Left ventricle myocardium inferior (tissue), 1 donor: ENCODE measurements at places on chromosomes 13 and 19.
A peak's percentile ranks its signal among the peaks of the same experiment; 100 is the strongest.

- H3K36me3 ChIP-seq: peaks cover 32% of the 10 kb centered on the region
- DNase-seq: no peak
- peak overlapping the region; percentile 63 for H3K27ac ChIP-seq
- H3K4me3 ChIP-seq: peak overlapping the region; percentile 83
Measured at GRCh38 chr19:12937093-12937926, 1.1 kb upstream of the CALR start.

DNA sequence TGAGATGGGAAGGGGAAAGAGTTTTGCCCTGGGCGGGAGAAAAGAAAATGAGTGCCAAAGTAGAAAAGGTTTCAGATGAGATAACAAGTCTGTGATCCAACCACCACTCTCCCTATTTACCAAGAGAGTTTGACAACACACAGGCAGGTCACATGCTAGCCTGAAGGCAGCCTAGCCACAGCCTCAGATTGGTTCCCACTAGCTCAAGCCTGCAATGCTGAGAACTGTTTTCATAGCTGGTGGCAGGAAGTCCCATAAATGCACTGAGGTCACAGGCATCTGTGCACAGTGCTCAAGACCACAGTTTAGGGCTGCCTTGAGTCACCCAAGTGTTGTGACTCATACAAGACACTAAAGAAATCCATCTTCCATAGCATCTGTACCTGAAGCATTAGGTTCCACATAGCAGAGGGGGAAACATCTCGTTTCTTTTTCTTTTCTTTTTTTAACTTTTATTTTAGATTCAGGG, 18.5 kb upstream of the POP4 start:
- no peaks in the 10 kb centered on the region for H3K4me1 ChIP-seq
- H3K36me3 ChIP-seq: no peaks in the 10 kb centered on the region
- peaks cover 65% of the 10 kb centered on the region for H3K27me3 ChIP-seq
- no peak overlapping the region for H3K4me3 ChIP-seq
- no peak overlapping the region for H3K27ac ChIP-seq

GRCh38 chr13:78241278-78241919, 322.8 kb upstream of the EDNRB start:
- no peak overlapping the region for H3K27ac ChIP-seq
- H3K27me3 ChIP-seq: no peaks in the 10 kb centered on the region
- no peaks in the 10 kb centered on the region for H3K4me1 ChIP-seq

DNA sequence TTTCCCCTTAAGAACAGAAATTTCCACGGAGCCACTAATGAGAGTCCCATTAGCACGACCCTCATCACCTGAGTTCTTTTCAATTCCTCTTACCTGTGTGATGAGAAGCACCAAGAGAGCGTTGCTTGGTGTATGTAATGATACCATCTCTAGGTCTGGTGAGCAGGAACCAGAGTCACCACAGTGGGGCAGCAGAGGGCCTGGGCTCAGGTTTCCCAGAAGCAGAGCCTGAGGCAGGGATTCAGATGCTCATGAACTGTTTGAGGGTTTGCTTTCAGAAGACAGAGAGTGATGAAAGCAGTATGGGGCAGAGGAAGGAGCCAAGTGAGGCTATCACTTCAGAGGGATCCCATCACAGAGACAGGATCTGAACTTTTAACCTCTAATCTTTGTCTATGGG, 3.1 kb upstream of the PTPRH start:
- no peak for DNase-seq
- H3K4me3 ChIP-seq: no peak overlapping the region
- no peak overlapping the region for H3K27ac ChIP-seq
- peaks cover 25% of the 10 kb centered on the region for H3K4me1 ChIP-seq
- H3K27me3 ChIP-seq: no peaks in the 10 kb centered on the region
- no peaks in the 10 kb centered on the region for H3K36me3 ChIP-seq

DNA sequence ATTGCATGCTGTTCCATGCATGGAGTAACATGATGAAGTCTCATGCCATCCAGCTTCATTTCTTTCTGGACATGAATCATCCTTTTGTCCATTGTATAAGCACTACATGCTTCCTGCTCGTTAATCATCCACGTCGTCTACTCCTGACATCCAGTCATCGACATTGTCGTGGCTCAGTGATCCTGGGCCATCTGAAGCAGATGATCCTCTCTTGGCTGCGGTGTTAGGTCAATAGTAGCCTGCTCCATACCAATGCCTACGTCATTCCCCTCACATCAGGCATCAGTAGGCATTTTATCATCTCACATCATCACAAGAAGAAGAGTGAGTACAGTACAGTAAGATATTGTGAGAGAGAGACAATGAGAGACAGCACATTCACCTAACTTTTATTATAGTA, 7.9 kb upstream of the MYO16 start:
- H3K36me3 ChIP-seq: no peaks in the 10 kb centered on the region
- no peak overlapping the region for H3K27ac ChIP-seq
- H3K4me1 ChIP-seq: no peaks in the 10 kb centered on the region

- H3K27me3 ChIP-seq: no peaks in the 10 kb centered on the region
- H3K27ac ChIP-seq: no peak overlapping the region
- no peak overlapping the region for H3K4me3 ChIP-seq
Measured at GRCh38 chr13:71417205-71417604, 449.8 kb downstream of the DACH1 start.

- no peak overlapping the region for H3K4me3 ChIP-seq
- no peaks in the 10 kb centered on the region for H3K27me3 ChIP-seq
- DNase-seq: no peak
- H3K36me3 ChIP-seq: peaks cover 93% of the 10 kb centered on the region
- peaks cover 70% of the 10 kb centered on the region for H3K4me1 ChIP-seq
Measured at GRCh38 chr19:10780368-10780767, 55.6 kb downstream of the TMED1 start.
